Central memory CD4-positive, alpha-beta T cell (primary cell): ENCODE measurements at places on chromosomes 11 and 22.

DNA sequence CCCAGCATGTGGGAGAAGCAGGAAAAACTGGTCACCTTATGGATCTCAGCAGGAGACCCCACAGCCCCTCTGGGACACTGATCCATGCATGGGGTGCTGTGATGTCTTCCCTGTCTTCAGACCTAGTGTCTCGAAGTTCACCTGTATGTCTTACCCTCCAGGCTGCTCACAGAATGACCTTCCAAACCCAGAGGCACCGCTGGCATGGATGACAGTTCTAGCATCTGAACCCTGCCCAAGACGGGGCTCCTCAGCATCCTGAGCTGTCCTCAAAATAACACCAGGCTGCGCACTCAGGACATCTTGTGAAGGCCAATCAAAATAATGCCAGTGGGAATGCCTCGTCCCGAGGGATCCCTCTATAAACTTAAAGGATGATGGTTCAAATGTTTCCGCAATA, 824.9 kb downstream of the TBC1D22A start:
- DNase-seq: no peak

DNA sequence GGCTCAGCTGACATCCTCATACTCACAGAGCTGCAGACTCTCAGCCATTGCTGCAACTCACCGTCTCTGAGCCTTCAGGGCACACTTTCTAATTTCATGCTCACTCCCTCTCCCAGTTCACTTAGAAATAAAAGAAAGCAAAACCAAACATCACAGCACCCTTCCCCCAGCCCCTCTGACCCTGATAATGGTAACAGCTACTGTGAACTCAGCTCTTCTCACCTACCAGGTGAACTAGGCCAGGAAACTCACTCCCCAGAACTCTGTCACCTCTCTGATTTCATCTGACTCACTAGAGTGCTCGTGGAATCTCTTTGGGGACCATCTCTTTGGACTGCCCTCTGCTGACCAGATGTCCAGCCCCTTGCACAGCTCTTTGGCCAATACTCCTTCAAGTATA, 14.5 kb upstream of the PARVA start:
- peak; percentile 19 for DNase-seq

DNA sequence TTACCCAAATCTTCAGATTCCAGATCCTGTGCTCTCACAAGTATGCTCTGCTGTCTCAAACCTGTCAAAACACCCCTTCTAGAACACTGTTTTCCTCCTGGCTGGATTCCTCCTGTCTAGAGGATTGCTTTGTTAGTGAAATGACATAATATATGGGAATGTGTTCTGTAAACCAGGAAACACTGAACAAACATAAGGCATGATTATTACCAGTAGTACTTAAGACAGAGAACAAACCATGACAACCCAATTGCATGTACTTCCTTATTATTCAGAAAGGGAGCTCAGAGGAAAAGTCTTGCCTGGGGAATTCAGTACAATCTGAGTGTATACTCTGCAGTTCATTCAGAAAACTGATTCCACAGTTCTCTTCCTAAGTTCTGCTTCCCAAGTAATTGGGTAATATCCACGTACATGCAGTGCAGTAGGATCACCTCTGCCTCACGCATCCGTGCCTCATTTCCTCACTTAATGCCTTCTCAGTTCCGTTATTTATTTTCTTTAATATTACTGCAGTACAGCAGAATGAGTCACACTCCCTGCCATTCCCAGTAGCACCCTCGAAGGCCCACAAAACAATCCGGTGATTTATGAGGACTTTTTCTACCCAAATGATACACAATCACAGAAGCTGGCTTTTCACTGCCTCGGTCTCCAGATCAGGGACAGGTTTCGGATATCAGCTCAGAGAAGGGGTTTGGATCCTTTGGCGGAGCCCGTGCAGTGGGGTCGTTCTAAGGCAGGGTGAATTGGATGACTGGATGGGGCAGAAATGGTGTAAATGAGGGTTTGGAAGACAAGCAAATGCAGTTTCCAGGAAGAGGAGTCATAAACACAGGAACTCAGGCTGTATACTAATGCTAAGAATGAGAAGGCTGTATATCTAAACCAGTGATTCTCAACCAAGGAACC, 896.9 kb downstream of the KCNA4 start:
- DNase-seq: no peak

DNA sequence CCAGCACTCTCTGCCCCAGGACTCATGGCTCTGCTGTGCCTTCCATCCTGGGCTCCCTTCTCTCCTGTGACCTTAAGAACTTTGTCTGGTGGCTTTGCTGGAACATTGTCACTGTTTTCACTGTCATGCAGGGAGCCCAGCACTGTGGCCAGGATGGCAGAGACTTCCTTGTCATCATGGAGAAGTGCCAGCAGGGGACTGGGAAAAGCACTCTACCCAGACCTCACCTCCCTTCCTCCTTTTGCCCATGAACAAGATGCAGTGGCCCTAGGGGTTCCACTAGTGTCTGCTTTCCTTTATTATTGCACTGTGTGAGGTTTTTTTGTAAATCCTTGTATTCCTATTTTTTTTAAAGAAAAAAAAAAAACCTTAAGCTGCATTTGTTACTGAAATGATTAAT, 2.9 kb upstream of the TTC36 start:
- DNase-seq: no peak

DNA sequence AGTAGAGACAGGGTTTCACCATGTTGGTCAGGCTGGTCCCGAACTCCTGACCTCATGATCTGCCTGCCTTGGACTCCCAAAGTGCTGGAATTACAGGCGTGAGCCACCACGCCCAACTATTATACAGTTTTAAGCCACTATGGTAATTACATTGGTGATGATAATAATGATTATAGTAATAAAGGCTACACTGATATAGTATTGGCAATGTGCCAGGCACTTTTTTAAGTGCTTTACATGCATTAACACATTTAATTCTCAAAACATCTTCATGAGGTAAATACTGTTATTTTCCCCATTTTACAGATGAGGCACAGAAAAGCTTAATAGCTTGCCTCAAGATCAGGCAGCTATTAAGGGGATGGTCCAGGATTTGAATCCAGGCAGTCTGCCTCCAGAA, 222.5 kb downstream of the SOX6 start:
- DNase-seq: no peak

- no peak for DNase-seq
These were observed 580.1 kb downstream of the BUD13 start for GRCh38 chr11:116192509-116193210.

DNA sequence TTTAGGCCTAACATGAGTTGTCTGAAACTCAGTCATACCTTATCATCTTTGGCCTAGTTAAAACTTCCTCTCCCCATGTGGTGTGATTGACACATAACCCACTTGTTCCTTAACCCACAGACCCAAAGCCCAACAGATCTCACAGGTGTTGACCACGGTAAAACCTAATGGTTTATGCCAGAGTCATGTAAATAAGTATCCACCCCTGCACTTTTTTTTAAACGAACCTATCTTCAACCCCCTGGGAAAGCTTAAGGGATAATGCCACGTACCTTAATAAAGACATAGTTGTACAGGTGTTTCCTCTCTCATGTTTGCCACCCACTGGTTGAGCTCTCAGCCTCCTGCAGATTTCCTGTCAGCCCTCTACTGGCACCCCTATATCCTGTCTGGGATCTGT, 709.3 kb upstream of the CCDC179 start:
- DNase-seq: no peak

DNA sequence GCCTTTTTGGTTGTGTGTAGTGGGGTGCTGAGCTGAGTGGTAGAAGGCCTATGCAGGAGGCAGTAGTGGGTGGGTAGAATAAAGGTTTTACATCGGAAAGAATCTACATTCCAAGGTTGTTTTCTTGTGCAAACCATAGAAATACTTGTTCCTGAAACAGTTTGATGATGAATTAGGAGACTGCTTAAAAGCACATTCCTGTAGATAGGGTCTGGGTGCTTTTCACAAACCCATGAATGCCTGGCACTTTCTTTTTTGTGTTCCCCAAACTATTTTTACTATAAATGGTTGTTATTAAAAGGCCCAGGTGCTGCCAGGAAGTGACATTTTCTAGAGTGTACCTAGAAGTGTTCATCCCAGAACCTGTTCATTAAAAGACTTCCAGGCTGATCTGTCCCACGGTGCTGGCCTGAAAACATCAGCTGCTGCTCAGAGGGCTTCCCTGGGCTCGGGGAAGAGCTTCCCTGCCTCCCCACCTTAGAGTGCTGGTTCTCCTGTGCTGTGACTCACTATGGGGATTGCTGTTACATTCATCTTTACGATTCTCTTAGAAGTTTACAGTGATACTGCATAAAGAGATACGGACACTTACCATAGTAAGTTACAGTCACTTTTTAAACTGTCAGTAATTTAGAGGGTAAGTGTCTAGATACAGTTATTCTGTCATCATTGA, 27.9 kb downstream of the PPFIA1 start:
- no peak for DNase-seq

- DNase-seq: no peak
These were observed 38.6 kb downstream of the IGF2 start for GRCh38 chr11:2100361-2101170.

- no peak for DNase-seq
These were observed 13.9 kb upstream of the PNPLA5 start for GRCh38 chr22:43905681-43906080.

GRCh38 chr22:24583221-24584165, 9.4 kb downstream of the LRRC75B start:
- DNase-seq: no peak

DNA sequence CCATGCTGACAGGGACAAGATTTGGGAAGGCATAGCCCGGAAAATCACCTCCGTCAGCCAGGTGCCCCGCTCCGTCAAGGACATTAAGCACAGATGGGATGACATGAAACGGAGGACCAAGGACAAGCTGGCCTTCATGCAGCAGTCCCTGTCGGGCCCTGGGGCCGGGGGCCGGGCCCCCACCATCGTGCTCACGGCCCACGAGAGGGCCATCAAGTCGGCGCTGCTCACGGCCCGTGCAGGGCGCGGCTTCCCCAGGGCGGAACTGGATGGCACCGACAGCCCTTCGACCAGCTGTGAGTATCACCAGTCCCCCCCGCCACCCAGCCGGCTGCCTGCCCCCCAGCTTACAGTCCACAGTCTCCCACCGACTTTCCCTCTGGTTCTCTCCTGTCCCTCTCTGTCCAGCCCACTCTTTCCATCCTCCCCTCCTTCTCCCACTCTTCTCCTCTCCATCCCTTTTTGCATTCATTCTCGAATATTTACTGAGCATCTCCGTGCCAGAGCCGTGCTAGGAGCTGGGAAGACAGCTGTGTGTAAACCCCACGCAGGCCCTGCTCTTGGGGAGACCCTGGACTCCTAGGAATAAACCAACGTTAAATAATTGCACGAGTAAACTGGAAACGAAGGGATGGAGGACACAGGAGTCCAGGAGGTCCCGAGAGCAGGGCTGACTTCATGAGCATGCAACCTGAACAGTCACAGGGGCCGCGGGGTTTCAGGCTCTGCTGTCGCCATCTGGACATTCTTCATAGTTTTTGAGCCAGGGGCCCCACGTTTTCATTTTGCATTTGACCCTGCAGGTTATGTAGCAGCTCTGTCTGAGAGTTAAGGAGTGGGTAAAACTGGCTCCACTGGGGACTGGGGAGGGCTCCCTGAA, 62.8 kb downstream of the PRDM11 start:
- DNase-seq: no peak

GRCh38 chr11:3817181-3817800, 8.9 kb downstream of the PGAP2 start:
- no peak for DNase-seq

DNA sequence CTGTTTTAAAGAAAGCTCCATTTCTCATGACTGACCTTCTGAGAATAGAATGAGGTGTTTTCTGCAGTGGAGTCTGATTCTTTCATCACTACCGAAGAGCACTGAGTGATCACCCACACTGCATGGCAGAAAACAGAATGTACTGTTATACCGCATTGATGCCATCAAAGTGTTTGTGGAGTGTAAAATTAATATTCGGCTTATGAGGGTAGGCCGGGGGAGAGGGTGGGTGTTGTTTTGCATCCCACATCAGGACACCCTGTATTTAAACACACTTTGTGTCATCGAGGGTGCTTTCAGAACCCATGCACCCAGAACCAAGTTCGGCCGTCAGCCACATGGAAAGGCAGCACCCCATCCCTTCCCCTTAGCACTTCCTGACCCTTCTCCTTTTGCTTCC, 41.3 kb upstream of the ETS1 start:
- no peak for DNase-seq

DNA sequence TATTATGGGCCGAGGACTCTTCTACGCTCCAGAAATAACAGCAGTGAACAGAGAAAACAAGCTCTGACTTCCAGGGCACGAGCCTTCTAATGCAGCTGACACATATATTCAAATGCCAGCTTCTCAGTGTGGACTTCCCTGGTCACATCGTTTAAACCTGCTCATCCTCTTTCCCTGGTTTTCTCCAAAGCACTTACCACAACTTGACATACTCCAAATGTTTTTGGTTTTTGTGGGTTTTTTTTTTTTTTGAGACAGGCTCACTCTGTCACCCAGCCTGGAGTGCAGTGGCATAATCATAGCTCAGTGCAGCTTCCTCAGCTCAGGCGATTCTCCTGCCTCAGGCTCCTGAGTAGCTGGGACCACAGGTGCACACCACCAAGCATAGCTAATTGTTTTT, 105.5 kb downstream of the MICAL3 start:
- no peak for DNase-seq

DNA sequence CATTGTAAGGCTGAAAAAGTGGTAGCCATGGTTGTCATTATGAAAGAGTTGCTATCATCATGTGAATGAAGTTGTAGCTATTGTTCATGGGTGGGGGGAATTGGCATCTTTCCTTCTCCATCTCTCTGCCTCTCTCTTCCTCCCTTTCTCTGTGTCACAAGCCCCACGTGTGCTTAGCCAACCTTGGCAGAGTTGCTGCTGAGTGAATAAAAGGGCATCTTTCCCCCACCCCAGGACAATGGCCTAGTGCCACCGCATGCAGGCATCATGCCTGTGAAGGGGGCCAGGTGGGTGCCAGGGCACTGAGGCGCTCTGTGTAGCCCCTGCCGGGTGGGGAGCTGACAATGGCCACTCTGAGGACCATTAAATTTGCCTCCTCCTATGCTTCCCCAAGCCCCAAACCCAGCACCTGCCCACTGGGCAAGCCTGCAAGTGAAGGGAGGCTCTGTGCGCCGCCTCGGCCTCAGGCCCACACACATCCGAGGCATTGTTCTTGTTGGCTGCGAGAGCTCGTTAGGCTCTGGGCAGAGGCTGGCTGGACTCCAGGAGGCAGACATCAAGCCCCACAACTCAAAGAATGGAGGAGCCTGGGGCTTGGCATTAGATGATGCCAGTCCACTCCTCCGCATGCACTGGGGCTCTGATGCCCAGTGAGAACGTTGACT, 103.9 kb downstream of the SEZ6L start:
- DNase-seq: no peak

DNA sequence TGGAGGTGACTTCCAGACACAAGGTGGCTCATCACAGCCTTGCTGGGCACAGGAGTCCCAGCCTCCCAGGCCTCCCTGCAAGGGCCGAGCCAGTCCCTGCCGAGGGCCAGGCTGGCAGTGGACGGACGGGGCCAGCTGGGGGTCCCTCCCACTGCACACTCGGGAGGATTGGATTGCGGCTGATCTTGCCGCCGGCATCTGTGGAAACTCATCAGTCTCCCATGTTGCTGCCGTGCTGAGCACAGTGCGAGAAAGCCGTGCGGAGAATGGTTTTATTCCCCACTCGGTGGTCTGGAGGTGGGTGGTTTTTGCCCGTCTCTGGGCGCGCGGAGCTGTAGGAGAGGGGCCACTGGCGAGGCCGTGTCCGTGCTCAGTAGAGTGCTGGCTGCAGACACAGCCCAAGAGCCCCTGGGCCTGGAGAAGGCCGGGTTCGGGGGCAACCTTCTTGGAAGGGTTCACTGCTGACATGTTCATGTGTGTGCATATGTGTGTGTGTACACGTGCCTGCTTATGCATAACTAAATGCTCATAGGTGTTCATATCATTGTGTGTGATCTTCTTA, 1246.4 kb downstream of the BRD1 start:
- no peak for DNase-seq

GRCh38 chr11:127643268-127644058, 642.9 kb upstream of the KIRREL3 start:
- no peak for DNase-seq
